Activated CD4-positive, CD25-positive, alpha-beta regulatory T cell treated with anti-CD3 and anti-CD28 coated beads, Interleukin-2, amount 50 U/mL, for 72 hours (primary cell): ENCODE measurements at places on chromosomes 13 and 19.

GRCh38 chr13:77741597-77741972 lies 44.1 kb downstream of the SLAIN1 start:
- DNase-seq = no peak

DNA sequence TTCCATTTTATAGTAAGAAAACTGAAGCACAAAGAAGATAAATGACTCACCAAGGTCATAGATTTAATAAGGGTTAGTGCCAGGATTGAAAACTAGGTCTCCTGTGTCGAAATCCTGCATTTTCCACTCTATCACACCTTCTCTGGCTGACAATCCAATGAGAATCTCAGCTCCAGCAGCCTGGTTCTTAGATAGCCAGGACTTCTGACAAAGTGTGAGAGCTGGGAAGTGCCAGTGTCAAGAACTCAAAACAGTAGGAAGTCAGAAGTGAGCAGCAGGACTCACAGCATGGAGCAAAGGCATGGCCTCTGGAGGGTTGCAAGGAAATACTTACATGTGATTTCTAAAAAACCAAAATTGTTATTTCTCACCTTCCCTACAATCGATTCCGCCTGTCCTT lies 24.3 kb downstream of the KCTD12 start:
- no peak for DNase-seq

GRCh38 chr19:14686411-14686810 lies 3.4 kb upstream of the ZNF333 start:
- no peak for DNase-seq

DNA sequence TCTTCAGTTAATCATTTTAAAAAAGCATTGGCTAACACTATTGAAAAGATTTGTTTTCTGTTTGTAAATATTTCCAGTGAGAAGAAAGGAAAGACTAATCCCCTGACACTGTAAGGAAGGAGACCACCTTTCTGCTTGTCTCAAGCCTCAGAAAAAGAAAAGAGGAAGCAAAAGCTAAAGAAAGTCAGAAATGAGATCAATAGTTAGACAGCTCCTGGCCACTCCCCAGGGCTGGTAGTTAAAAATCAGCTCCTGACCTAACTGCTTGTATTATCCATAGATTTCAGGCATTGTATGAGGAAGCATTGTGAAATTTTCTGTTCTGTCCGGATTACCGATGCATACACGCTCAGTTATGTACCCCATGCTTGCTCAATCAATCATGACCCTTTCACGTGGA lies 76.6 kb downstream of the ZNF486 start:
- no peak for DNase-seq

- no peak for DNase-seq
These were observed 13.8 kb downstream of the RTN2 start for GRCh38 chr19:45483033-45483432.

DNA sequence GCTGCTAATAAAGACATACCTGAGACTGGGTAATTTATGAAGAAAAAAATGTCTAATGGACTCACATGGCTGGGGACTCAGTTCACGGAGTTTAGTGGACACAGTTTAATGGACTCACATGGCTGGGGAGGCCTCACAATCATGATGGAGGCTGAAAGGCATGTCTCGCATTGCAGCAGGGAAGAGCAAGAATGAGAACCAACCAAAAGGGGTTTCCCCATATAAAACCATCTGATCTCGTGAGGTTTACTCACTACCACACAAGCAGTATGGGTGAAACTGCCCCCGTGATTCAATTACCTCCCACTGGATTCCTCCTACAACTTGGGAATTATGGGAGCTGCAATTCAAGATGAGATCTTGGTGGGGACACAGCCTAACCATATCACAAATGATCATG lies 1181.2 kb downstream of the PCDH9 start:
- DNase-seq = no peak

DNA sequence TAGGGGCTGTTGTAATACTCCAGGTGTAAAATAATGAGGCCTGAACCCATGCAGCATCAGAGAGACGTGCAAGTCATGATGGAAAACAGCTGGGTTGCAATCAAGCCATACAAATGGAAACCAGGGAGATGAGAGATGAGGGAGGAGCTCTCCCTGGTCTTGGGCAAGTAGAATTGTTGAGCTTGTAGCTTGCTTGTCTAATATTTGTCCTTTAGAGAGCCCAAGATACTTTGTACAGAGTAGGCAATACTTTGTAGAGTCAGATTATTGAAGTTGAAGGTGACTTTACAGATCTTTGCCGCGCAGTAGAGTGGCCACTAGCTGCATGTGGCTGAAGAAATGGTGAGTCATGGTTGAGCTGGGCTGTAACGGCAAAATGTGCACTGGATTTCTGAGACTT lies 8.3 kb downstream of the ATP8A2 start:
- no peak for DNase-seq

DNA sequence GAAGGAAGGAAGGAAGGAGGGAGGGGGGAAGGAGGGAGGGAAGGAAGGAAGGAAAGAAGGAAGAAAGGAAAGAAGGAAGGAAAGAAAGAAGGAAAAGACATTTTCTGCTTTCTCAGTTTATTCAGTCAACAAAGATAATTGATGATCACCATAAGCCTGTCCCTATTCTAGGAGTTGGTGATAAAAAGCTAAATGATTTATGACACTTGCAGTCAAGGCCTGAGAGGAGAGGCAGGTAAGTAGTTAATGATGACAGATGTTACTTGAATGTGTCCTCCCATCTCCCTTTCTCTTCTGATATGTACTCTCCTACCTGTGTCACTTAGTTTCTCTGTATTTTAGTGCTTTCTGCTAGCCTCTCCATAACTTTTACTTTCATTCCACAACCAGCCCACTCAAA lies 141.3 kb downstream of the SLITRK6 start:
- DNase-seq = no peak

DNA sequence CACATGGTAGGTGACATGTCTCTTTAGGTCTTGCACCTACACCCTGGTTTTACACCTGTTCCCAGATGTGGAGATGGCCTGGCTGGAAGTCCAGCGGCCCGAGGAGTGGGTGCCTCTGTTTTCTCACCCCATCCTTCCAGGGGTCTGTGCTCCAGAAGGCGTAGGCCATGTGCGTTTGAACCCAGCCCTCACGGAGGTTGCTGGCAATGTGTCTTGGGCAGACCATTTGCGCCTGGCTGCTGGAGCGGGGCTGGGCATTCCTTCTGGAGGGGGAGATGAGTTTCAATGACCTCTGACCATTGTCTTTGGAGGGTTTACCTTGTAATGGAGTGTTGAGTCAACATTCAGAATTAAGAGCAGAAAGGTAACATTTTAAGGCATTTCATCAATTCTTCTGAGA lies 54.8 kb upstream of the ZNF536 start:
- DNase-seq = no peak

DNA sequence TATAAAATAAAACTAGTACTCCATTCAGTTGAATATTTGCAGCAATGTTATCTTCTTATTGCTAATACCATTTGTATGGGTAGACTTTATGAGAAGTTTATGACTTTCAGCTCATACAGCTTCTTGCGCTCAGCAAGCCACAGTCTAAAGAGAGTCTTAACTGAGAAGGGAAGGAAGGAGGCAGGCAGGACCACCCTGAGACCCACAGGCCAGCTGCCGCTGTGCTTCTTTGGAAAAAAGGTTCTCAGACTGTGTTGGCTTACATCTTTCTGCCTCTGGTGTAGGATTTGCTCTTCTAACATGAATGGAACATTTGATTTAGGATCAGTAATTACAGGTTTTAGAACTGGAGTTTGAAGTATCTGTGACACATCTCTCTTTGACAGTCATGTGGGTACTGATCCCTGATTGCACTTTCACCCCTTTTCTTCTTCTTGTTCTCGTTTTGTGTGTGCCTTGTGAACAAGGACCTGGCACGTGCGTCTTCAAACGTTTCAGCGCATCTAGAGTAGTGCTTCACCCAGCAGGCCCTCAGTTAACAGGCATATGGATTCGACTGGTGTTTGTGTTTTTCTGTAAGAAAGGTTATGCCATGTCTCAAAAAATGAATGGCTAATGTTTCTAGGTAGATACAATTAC lies 7.1 kb upstream of the GPR18 start:
- no peak for DNase-seq

DNA sequence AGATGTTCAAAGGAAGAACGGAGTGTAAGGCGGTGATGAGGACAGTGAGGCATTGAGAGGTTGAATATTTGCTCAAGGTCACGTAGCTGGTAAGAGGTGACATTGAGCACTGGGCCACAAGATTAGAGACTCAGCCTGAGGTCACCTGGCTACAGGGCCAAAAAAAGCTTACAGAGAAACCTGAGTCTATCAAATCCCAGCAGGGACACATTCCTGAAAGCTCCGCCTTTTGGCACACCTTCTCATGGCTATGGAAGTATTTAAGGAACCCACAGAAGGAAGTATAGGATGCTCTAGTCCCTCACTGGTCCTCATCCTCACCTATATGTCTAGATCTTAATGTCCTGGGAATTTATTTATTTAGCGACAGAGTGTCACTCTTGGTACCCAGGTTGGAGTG lies 17.4 kb downstream of the ZNF586 start:
- no peak for DNase-seq

- DNase-seq = no peak
These were observed 7.8 kb upstream of the OLFM4 start for GRCh38 chr13:53020764-53021335.

DNA sequence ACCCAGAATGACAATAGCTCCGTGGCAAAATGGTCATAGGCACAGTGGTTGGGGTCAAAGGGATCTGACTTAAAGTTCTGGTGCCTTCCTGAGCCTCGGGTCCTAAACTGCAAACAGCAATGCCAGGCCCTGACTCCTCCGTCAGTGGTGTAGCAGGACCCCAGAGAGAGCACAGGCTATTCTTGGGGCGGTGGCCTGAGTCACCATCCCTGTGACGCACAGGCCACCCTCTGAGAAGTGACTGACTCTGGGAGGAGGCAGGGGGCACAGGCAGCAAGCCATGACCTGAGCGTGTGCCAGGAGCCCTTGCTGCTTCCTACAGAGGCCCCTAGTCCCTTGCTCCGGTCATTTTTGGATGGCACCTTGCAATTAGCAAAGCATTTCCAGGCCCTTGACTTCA lies 18.7 kb downstream of the PLVAP start:
- DNase-seq = no peak

DNA sequence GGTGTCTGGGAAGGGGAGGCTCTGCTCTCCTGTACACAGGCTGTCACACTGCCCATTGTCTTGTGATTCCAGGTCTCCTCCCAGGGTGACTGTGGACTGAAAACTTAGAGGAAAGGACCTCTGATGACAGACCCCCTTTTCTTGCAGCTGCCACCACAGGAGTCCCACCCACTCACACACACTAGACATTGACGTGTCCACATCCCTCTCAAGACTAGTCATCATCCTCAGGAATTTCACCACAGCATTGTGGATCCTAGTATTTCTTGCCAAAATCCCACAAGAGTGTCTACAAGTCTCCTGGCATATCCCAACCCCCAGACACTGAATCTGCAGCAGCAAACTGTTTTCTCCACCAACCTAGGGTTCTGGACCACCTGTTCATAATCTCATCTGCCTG lies 5.3 kb downstream of the ZNF85 start:
- no peak for DNase-seq

- DNase-seq = no peak
These were observed 43.4 kb upstream of the MAP3K10 start for GRCh38 chr19:40147693-40148347.

GRCh38 chr13:24613755-24614154 lies 66.5 kb upstream of the ATP12A start:
- DNase-seq = no peak

GRCh38 chr19:50325310-50326100 lies 3.7 kb downstream of the KCNC3 start:
- DNase-seq = peak; percentile 82

- DNase-seq = peak; percentile 83
These were observed 1.5 kb upstream of the MYO1F start for GRCh38 chr19:8578642-8579265.

DNA sequence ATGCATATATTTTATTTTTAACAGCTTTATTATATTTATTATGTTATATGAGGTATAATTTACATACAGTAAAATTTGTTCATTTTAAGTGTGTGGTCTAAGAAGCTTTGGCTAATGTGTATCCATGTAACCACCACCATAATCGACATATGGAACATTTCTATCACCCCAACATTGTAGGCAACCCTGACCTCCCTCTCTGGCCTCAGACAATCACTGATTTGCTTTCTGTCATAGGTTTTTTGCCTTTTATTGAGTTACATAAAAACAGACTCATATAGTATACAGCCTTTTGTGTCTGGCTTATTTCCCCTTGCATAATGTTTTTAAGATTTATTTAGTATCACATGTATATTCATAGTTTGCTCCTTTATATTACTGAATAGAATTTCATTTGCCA lies 90.7 kb upstream of the KL start:
- no peak for DNase-seq

DNA sequence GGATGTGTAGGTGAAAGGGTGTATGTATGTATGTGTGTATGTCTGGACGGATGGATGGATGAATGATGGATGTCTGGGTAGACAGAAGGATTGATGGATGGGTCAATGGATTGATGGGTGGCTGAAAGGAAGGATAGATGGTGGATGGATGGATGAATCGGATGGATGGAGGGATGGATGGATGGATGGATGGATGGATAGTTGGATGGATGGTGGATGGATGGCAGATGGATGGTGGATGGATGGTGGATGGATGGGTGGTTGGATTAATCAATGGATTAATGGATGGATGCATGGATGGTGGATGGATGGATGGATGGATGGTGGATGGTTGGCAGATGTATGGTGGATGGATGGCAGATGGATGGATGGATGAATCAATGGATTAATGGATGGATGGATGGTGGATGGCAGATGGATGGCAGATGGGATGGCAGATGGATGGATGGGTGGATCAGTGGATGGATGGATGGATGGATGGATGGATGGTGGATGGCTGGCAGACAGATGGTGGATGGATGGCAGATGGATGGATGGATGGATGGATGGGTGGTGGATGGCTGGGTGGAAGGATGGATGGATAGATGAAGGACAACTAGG lies 16.5 kb upstream of the PPP5C start:
- DNase-seq = no peak

DNA sequence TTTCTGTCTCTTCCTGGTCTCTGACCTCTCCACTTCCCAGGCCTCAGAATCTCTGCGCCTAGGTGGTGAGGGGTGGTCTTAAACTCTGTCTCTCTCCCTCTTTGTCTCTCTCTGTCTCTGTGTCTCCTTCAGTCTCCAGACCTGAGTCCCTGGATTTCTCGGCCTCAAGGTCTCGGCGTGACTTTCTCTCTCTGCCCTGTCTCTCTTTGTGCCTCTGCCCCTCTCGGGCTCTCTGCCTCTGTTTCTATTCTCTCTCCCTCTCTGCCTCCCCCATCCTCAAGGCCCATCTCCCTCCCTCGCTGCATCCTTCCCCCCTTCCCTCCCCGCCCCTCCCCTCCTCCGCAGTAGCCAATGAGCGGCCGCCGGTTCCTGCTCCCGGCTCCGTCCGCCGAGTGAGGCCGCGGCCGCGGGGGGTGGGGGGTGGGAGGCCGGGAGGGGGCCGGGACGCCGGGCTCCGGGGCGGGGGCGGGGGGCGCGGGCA lies at the start of gene CACNG7:
TSS of gene CACNG7 (plus strand) at position 344 of the 481 bp plus-strand sequence. CDS start 3,554 bp downstream, outside the sequence.
- no peak for DNase-seq

GRCh38 chr19:48511800-48512503 lies at the start of gene LMTK3:
LMTK3 (minus strand) TSS chr19:48511835; CDS start chr19:48511576, 259 bp downstream.
- peak; percentile 58 for DNase-seq

- DNase-seq = no peak
These were observed 3.2 kb downstream of the CEACAM5 start for GRCh38 chr19:41711376-41712261.
